ENCODE measurements at places on chromosomes 3 and 15.

GRCh38 chr3:180633722-180634121, 31.8 kb downstream of the TTC14 start:
- no peak for DNase-seq

DNA sequence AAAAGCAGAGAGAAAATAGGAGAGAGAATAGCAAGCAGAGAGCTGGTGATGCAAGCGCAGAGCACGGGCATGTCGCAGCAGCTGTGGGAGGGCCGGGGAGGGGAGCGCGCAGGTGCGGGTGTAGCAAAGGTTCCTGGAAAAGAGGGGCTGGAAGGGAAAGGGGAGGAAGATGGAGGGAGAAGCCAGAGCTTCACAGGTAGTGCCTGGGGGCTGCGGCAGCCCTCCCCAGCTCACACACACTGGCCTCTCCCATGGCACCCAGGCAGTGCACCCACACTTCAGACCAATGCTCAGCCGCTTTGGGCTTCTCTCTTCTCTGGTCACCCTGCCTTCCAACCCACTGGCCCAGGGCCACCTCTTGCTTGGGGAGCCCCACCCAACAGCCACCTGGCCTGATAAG, 72.1 kb downstream of the ADAMTS7 start:
- DNase-seq = no peak

- DNase-seq = no peak
These were observed 32.1 kb upstream of the AP4E1 start for GRCh38 chr15:50876260-50876988.

DNA sequence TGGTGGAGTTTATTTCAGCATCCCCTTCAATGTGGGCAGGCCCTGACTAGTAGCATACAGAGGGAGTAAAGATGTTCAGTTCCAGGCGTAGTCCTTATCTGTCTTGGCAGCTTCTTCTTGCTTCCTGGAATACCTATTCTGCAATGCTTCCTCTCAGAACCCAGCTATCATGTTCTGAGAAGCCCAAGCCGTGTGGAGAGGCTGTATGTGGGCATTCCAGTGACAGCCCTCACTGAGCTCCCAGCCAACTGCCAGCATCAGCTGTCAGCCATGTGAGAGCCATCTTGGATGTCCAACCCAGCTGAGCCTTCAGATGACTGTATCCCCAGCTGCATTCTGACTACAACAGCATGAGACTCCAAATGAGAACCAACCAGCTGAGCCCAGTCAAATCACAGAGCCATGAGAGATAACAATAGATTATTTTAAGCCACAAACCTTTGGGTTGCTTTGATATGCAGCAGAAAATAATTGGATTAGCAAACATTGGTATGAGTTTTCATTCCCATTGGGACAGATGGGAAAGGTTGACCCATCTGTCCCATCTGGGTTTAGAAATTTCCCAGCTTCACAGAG, 8.4 kb upstream of the CMTM7 start:
- DNase-seq = no peak

GRCh38 chr15:70563561-70564095, 199.7 kb downstream of the UACA start:
- DNase-seq = no peak
